ENCODE measurements at places on chromosomes 5 and 9.

DNA sequence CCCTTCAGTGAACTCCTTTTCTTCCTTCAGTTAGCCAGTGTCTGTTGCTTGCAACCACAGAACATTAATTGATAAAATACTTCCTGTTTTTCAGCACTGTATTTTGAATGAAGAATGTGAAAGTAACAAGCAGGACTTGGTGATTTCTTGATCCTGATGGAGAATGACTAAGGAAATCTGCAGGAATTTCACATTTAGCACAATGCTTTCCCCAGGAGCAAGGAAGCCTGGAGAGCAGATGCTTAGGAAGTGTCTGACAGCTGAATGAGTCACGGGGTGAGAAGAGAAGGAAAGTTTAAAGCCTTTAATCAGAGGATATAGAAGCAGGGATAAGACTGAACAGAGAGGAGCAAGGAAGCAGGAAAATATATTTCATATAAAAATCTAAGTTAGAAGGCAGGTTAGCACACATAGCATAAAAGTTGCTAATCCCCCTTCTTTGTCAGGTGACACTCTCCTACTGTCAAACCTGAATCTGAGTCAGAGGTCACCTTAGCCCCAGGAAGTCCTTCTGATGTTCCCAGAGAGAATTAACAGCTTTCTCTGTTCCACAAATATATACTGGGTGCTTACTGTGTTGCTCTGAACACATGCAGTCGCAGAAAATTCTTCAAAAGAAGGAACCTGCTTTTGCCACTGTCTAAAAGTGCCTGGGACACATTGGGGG lies 59.7 kb downstream of the GNA14 start:
- H3K27me3 ChIP-seq = peaks cover 3% of the 10 kb centered on the region
- DNase-seq = no peak
- no peaks in the 10 kb centered on the region for H3K36me3 ChIP-seq
- H3K4me1 ChIP-seq = no peaks in the 10 kb centered on the region
- H3K27ac ChIP-seq = no peak overlapping the region
- no peak overlapping the region for H3K4me3 ChIP-seq

GRCh38 chr5:138663561-138663960 lies 88.4 kb upstream of the HSPA9 start:
- H3K36me3 ChIP-seq = no peaks in the 10 kb centered on the region
- H3K27me3 ChIP-seq = peaks cover 46% of the 10 kb centered on the region
- no peak overlapping the region for H3K27ac ChIP-seq
- peaks cover 26% of the 10 kb centered on the region for H3K4me1 ChIP-seq
- no peak for DNase-seq

DNA sequence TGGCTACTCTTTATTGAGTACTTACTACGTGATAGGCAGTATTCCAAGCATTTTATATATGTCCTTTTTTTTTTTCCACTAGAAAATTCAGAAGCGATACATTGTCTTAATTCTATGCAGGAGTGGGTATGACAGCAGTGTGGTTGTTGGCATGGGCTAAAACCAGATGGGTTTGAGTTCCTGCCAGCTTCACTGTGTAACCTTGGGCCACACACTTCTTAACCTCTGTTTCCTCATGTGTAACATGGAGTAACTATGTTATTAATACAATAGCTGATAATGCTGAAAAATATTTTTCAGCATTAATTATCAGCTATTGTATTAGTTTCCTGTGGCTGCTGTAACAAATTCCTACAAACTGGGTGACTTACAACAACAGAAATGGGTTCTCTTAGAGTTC lies 12.0 kb downstream of the SNX18 start:
- peaks cover 1% of the 10 kb centered on the region for H3K27me3 ChIP-seq
- DNase-seq = no peak
- no peak overlapping the region for H3K4me3 ChIP-seq
- no peaks in the 10 kb centered on the region for H3K36me3 ChIP-seq

GRCh38 chr9:76873821-76874220 lies 32.1 kb downstream of the PRUNE2 start:
- no peaks in the 10 kb centered on the region for H3K4me1 ChIP-seq
- H3K36me3 ChIP-seq = no peaks in the 10 kb centered on the region
- no peak overlapping the region for H3K4me3 ChIP-seq
- H3K27me3 ChIP-seq = peaks cover 5% of the 10 kb centered on the region
- H3K27ac ChIP-seq = no peak overlapping the region
- no peak for DNase-seq

- no peak for DNase-seq
- H3K27me3 ChIP-seq = no peaks in the 10 kb centered on the region
- no peaks in the 10 kb centered on the region for H3K4me1 ChIP-seq
- no peak overlapping the region for H3K4me3 ChIP-seq
- no peak overlapping the region for H3K27ac ChIP-seq
- no peaks in the 10 kb centered on the region for H3K36me3 ChIP-seq
These were observed 182.9 kb downstream of the ARHGEF28 start for GRCh38 chr5:73808911-73809310.

DNA sequence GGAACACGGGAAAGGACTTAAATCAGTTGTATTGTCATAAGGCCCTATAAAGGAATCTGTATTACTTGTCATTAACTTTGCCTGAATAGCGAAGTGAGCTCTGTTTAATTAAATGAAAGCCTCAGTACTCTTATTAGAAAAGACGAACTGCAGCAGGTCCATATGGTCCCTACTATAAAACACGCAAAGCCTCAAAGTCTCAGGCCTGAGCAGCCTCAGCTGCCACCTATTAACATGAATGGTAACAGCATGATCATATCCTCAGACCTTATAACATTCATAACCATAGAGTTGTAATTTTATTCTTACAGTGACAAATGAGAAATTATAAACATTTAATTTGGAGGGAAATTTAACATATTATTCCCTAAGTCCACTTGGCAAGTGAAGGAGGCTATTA lies 1113.7 kb upstream of the WWC1 start:
- no peak overlapping the region for H3K4me3 ChIP-seq
- H3K4me1 ChIP-seq = no peaks in the 10 kb centered on the region
- peaks cover 5% of the 10 kb centered on the region for H3K27me3 ChIP-seq
- no peak overlapping the region for H3K27ac ChIP-seq
- H3K36me3 ChIP-seq = no peaks in the 10 kb centered on the region

DNA sequence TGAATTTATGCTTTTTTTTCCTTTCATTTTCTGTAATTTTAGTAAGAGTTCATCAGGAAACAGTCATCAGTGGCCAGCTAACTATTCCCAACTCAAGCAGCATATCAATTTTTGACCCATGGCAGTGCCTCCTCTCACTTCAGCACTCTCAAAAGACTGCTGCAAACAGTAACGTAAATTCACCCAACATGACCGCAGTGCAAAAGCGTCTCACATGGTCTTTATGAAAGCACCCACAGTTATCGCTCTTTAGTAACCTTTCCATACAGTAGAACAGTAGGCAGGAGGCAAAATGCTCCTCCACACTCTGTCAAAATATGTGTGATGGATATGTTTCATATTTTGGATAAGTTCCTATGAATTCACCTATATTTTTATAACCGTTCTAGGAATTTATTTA lies 48.6 kb downstream of the PARP8 start:
- H3K27me3 ChIP-seq = no peaks in the 10 kb centered on the region
- peak overlapping the region; percentile 47 for H3K27ac ChIP-seq
- DNase-seq = no peak
- H3K36me3 ChIP-seq = no peaks in the 10 kb centered on the region

DNA sequence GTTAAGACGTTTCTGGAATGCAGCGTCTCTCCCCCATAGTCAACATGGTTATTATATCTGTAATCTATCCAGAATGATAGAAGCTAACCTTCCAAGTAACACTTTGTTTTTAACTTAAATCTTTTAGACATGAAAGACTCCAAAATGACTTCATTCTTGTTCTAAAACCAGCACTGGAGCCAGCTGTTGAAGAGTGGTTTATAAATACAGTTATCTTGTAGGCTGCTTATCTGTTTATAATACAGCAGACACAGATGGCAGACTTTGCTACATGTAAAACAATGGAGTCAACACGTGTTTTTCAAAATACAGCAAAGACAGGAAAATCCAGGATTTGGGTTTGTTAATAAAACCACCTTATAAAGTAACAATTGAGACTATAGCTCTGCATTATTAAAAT lies 48.8 kb upstream of the RETREG1 start:
- no peaks in the 10 kb centered on the region for H3K4me1 ChIP-seq
- DNase-seq = no peak
- H3K4me3 ChIP-seq = no peak overlapping the region
- H3K27me3 ChIP-seq = no peaks in the 10 kb centered on the region

DNA sequence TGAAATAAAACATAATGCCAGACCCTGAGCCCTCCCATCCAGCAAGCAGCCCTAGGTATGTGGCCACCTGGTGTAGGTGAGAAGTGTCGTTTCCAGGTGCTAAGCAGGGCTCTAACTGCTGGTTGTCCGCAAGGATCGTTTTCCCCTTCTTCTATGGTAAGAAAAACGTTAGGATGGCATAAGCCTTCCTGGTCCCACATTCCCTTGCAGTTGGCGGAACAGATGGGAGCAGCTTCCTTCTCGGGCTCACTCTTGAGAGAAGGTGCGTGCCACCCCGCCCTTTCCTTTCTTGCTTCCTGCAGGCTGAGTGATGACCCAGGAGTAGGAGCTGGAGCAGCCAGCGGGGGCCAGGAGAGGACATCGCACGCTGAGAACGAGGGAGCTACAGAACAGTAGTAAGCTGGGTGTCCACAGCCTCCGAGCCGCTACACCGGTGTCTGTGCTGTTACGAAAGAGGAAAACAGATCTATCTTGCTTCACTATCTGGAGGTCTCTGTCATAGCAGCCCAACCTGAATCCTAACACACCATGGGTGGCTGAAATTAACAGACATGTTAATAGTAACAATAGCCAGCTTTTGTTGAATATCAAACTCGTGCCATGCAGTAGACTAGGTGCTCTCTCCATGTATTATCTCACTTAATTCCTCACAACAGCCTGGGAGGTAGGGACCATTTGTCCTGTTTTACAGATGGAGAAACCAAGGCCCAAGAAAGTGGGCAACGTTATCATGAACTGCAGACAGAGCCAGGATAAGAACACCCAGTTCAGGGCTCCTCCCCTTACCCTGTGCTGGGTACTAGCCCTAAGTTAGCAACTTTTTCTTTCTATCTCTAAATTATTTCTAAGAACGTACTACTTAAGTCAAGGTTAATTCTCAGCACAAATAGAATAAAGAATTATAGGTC lies 139.8 kb downstream of the COL23A1 start:
- peaks cover 6% of the 10 kb centered on the region for H3K27me3 ChIP-seq
- DNase-seq = no peak

DNA sequence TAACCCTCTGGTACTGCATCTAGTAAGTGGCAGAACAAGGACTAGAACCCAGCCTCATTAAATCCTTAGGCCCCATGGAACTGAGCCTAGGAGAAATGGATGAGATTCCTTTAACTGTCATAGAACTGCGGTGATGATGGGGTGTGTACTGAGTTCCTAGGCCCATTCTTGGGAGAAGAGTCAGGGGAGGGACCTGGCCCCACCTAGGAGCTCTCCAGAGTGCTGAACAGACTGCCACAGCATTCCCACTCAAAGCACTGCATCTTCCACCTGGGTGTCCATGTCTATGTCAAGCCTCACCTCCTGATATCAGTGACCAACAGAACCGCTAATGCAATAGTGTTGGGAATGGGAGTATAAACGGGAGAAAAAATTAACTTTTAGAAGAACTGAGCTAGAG lies 36.6 kb downstream of the TTLL11 start:
- no peaks in the 10 kb centered on the region for H3K36me3 ChIP-seq
- peaks cover 20% of the 10 kb centered on the region for H3K4me1 ChIP-seq
- no peak for DNase-seq
- peaks cover 2% of the 10 kb centered on the region for H3K27me3 ChIP-seq
- H3K4me3 ChIP-seq = no peak overlapping the region

DNA sequence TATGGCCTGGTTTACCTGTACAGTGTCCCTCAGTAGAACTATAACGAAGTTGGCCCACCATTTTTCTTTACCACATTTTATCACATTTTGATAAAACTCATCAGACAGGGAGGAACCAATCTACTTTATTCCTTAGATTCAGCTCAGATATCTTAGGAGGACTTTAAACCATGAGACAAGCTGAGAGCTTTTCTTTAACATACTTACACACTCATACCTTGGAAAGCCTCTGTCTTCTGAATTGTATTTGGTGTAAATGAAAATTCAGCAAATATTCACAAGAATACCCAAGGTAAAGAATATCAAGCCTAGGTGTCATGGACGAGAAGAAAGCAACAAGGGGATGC lies 313.2 kb downstream of the ENC1 start:
- no peaks in the 10 kb centered on the region for H3K36me3 ChIP-seq
- peaks cover 28% of the 10 kb centered on the region for H3K4me1 ChIP-seq
- DNase-seq = no peak
- peaks cover 33% of the 10 kb centered on the region for H3K27me3 ChIP-seq

DNA sequence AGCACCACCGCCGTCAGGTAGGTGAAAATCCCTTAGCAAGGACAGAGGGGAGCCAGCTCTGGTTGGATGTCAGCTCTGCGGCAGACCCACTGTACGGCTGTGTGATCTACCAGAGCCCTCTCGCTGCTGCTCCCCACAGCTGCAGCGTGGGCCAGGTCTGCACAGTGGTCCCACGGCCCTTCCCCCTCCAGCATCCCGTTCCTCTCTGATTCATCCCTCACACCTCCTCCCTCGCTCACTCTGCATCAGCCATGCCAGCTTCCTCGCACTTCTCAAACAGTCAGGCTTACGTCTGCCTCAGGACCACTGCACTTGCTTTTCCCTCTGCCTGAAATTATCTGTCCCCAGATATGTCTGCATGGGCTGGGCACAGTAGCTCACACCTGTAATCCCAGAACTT lies 26.6 kb upstream of the CFAP157 start:
- H3K36me3 ChIP-seq = no peaks in the 10 kb centered on the region
- H3K4me3 ChIP-seq = no peak overlapping the region
- DNase-seq = no peak
- H3K27ac ChIP-seq = no peak overlapping the region
- no peaks in the 10 kb centered on the region for H3K4me1 ChIP-seq

- no peaks in the 10 kb centered on the region for H3K4me1 ChIP-seq
- peaks cover 2% of the 10 kb centered on the region for H3K27me3 ChIP-seq
- DNase-seq = no peak
- no peaks in the 10 kb centered on the region for H3K36me3 ChIP-seq
- no peak overlapping the region for H3K27ac ChIP-seq
These were observed 171.1 kb upstream of the SMIM23 start for GRCh38 chr5:171614511-171614910.
